ENCODE measurements at places on chromosomes 12 and 14.

GRCh38 chr14:92755495-92755894 is 7.1 kb upstream of the LGMN start:
- no peak for DNase-seq

GRCh38 chr12:89861086-89861485 is 152.4 kb upstream of the ATP2B1 start:
- DNase-seq = no peak

- no peak for DNase-seq
Measured at GRCh38 chr12:5865397-5865796, 79.7 kb downstream of the ANO2 start.

DNA sequence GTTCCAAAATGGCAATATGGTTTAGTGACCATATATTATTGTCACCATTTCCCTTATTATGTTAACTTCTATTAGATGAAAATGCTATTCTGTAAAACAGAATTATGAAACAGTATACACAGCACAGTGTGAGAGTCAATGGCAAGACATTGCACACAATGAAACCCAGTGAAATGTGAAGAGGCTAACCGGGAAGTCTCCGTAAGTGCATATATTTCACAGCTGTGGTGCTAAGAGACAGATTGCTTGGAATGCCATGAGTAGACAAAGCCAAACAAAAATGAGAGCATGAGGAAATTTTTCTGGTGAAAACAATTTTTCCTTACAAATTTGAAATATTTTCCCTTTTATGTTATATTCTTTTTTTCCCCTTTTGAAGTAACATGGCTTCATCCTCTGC is 49.4 kb downstream of the DYRK2 start:
- no peak for DNase-seq

DNA sequence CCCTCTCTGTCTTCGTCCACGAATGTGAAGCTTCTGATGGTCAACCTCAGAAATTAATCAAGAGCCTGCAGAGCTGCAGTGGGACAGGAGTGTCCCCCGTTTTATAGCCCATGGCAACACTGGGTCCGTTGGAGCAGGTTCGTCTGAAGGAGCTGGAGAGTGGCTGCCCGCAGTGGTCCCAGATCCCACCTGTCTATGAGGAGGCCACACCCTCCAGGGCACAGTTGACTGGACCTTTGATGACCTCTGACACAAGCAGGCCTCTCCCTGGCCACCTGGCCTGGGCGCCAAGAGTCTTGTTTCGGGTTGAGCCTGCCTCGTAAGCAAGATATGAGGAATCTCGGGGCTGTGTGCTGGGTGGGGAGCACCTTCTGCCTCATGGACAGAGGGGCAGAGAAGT is 100.7 kb upstream of the SFSWAP start:
- DNase-seq = no peak

- DNase-seq = no peak
Measured at GRCh38 chr12:71804505-71804904, 35.1 kb upstream of the TBC1D15 start.

GRCh38 chr12:58583529-58583928 is 336.8 kb downstream of the LRIG3 start:
- no peak for DNase-seq

DNA sequence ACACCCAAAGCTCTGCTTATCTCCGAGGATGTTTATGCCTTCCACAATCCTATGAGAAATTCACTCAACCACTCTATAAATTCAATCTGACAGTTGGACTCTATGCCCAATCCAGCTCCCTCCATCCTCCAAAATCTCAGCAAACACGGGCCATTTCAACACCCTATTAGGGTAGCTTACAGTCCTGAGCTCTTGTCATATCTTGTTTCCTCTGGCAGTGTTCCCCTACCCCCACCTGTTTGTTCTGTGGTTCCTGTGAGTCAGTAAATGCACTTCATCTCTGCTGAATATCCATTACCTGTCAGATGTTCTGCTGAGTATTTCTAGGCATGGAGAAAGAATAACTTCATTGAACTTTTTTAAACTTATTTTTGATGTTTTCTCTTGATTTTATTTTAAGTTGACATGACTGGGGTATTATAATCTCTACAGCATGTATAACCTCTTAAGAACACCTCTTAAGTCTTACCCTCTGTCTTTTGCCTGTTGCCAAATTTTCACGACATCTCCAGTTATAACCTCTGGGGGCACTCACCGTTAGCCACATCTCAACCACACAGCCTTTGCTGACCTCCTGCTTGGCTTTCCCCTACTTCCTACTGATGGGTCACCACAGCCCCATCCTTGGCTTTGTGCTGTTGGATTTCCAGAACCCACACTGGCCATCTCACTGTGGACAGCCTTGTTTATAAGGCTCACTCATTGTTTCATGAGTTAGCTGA is 317.0 kb upstream of the TMPO start:
- no peak for DNase-seq

DNA sequence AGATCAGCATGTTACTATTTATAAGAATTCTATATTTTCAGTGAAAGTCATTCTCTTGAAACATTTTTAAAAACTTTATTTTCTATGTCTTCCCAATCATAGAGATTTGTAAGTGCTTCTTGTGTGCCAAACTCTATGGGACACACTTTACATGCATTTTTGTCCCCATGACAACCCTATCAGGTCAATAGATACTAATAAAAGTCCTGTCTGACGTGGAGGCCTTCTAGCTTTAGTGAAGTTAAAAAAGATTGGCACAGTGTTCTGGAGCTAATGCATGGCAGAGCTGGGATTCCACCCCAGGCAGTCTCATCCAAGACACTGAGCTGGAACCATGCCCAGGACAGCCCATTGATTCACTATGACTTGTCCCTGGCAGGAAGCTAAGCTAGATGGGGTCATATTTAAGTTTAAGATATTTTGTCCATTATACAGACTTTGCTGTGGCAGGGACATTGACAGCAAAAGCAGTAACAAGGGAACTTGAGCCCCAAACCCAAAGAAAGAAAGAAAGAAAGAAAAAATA is 28.1 kb downstream of the TTC6 start:
- DNase-seq = no peak

GRCh38 chr14:81246461-81247270 is 25.9 kb upstream of the GTF2A1 start:
- no peak for DNase-seq

DNA sequence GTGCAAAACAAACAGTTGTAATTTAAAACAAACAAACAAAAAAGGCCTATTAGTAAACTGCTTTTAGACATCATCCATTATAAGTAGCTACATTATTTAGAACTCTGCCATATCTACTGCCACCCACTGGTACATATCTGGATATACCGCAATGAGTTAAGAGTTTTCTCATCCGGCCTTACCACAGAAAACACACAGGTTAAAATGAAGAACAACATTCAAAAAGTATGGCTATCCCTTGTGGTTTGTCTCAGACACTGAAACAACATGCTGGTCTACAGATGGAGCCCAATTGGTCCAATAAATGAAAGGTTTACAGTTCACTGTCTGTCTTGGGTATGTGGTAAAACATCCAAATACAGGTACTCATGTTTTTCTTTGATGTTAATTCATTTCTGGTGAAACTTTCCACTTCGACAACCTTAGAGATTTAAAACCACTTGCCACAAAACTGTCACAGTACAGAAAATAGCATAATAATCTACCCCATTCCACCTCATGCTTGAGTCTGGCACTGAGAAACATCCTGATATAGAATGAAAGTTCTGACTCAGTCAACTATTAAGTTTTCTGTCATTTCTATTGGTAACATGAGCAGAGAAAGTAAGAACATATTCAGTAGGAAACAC is 354.3 kb downstream of the CEP128 start:
- peak; percentile 26 for DNase-seq

DNA sequence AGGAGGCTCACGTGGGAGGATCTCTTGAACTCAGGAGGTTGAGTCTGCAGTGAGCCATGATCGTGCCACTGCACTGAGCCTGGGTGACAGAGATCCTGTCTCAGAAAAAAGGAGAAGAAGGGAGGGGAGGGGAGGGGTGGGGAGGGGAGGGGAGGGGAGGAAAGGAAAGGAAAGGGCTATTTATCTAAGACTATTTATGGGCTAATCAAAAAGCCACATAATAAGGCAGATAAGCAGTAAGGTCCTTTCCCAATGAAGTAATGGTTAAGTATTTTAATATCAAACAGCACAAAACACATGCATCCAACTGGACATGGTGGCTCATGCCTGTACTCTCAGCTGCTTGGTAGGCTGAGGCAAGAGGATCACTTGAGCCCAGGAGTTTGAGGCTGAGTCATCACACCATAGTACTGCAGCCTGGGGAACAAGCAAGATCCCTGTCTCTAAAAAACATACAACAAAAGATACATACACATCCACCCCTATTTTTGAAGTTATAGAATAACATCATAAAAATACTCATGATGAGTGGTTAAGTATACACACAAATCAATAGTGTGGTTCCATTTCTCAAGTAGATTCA is 9.7 kb downstream of the PAWR start:
- no peak for DNase-seq

DNA sequence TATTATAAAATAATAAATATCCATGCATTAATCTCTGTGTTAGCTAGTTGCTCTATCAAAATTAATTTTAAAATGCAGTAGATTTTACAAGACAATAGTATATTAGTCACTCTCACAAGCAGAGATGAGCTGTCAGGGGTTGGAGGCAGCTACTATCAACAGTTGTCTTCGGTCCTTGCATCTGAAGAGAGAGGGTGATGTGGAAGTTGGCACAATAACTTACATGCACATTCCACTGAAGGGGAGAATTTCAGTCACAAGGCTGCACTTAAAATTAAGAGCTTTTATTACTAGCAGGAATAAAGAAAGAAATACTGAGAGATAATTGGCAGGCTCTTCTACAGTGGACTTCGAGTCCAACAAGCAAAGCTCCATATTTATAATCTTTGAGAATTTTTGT is 166.9 kb upstream of the DCN start:
- DNase-seq = no peak

- no peak for DNase-seq
Measured at GRCh38 chr14:100728962-100729361, 2.3 kb downstream of the DLK1 start.

GRCh38 chr12:99386907-99387306 is 260.6 kb upstream of the GARIN6 start:
- DNase-seq = peak; percentile 7

GRCh38 chr14:99321955-99322730 is 50.1 kb upstream of the BCL11B start:
- DNase-seq = no peak

DNA sequence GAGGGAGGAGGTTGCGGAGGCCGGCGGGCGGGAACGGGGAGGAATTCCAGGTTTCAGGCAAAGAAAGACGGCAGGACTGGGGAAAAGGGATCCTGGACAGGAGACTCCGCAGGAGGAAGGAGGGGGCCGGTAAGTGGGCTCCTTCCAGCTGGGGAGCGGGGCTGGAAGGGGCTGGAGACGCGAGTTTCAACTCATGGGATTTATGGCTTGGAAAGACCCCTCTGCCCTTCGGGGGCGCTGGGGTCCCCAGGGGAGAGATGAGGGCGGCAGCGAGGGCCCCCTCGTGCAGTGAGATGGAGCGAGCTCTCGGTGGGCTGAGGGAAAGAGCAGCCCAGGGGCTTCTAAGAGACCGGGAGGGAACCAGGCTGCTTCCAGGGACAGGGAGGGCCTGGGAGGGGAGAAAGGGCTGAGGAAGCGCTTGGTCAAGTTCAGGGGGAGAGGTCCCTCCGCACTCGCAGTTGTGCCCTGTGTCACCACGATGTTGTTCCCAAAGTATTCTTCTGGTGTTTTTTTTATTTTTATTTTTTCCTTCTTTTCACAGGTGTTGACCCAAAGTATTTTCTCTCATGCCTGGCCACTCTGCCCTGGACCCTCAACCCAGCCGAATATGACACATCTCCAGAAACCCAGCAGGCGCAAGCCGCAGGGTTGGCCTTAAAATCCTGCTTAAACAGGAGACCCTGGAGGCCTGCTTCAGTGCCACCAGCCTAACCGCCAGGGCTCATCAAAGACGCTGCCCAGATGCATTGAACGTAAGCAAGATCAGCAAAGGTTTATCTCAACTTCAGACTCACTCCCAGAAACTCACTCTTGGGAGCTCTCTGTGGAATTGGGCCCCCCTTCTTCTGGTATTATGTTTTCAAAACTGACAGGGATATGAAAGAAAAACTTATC is 16.1 kb downstream of the TNFAIP2 start:
- DNase-seq = no peak

DNA sequence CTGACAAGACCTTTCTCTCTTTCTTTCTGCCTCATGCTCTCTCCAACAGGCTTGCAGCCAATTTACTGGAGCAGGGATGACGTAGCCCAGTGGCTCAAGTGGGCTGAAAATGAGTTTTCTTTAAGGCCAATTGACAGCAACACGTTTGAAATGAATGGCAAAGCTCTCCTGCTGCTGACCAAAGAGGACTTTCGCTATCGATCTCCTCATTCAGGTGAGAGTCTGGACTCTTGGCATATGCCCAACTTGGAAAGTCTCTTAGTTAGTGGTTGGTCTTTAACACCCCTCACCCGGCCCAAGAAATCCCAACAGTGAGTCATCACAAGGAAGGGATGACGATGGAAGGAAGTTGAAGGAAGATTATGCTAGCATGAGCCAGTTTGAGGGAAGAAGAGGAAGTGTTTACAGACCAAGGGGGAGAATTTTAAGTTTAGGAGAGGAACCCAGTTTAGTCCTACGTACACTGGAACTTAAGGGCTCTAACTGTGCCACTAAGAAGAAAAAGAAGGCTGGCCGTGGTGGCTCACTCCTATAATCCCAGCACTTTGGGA is 189.7 kb downstream of the ETV6 start:
- no peak for DNase-seq

DNA sequence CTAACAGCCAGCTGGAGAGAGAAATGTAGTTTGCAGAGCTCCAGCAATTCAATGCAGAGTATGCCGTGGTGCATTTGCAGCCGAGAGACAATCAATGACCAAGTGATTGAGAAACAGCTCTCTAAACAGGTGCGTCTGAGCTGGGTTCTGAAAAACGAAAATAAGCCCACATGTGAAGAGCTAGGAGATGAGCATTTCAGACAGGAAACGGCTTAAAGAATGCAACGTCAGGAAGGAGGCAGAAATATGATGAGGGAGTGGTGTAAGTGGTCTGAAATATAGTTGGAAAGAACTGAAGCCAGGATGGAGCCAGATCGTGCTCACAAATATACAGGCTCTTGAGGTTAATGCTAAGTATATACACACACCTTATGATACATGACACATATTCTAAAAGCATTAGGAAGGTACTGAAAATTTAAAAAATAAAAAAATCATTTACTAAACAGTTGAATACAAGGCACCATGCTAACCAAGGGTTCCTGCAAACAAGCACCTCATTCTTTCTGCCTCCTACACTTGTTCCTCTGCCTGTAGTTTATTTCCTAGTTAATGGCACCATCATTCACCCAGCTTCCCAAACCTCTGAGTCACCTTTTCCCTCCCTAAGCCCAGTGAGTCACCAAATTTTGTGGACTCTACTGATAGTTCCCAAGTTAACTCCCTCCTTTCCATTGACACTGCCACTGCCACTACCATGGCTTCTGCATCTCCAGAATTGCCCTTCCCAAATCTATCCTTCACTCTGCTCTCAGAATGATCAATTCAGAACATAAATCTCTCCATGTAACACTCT is 2.3 kb upstream of the GARIN2 start:
- DNase-seq = no peak

GRCh38 chr12:8685051-8685450 is 12.7 kb upstream of the RIMKLB start:
- no peak for DNase-seq

GRCh38 chr12:10957741-10958140 is 18.7 kb upstream of the TAS2R14 start:
- no peak for DNase-seq

GRCh38 chr12:92877904-92878303 is 51.2 kb downstream of the EEA1 start:
- no peak for DNase-seq
